Stimulated activated CD8-positive, alpha-beta memory T cell treated with anti-CD3 and anti-CD28 coated beads, Interleukin-15, amount 100 ng/mL, for 24 hours (primary cell): ENCODE measurements at places on chromosomes 7 and 10.

DNA sequence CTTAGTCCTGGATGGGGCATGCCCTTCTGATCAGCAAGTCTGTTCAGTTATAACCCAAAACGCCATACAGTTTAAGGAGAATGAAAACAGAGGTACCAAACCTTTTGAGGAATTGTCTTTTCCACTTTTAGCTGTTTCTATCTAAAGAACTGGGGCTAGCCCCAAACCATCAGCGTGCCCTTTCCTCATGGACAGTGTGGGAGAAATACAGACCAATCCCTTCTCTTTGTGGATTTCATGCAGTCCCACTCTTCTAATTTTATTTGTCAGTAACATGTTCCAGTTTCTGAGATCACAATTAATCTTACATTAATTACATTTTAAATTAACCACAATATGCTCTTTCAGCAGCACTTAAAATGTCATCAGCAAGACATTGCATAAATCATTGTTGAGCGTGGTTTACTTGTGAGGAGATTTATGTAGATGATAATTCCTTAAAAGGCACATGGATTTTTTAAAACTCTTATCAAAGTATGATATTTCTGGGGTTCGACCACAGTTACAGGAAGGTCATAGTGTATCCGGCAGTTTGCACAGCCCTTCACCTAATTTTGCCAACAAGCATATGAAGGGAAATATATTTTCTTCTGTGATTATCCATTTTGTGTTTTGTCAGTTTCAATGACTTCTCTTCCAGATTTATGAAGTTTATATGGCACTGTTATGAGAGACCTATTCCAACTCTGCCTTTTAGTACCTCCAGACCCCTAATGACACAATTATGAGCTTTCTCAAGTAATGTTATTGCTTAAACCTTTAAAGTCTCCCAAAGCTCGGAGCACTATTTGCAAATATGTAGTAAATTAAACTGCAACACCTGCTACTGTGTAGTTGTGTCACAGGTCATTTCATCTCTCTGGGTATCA lies 868.4 kb upstream of the C7orf33 start:
- no peak for DNase-seq

DNA sequence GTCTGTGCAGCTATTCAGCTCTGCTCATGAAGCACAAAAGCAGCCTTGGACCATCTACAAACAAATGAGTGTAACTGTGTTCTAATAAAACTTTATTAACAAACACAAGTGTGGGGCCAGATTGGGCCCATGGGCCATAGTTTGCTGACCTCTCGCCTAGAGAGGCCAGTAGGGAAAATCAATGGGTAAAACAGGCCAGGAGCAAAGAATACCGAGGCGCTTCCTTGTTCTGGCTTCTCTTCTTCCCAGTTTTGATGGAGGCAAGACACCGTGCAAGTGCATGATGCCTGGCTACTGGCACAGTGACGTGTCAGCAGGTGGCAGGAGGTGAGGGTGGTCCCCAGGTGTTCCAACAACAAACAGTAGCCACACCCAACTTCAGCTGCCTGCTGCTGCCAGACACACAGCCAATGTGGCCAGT lies 94.3 kb upstream of the SDK1 start:
- DNase-seq = no peak

DNA sequence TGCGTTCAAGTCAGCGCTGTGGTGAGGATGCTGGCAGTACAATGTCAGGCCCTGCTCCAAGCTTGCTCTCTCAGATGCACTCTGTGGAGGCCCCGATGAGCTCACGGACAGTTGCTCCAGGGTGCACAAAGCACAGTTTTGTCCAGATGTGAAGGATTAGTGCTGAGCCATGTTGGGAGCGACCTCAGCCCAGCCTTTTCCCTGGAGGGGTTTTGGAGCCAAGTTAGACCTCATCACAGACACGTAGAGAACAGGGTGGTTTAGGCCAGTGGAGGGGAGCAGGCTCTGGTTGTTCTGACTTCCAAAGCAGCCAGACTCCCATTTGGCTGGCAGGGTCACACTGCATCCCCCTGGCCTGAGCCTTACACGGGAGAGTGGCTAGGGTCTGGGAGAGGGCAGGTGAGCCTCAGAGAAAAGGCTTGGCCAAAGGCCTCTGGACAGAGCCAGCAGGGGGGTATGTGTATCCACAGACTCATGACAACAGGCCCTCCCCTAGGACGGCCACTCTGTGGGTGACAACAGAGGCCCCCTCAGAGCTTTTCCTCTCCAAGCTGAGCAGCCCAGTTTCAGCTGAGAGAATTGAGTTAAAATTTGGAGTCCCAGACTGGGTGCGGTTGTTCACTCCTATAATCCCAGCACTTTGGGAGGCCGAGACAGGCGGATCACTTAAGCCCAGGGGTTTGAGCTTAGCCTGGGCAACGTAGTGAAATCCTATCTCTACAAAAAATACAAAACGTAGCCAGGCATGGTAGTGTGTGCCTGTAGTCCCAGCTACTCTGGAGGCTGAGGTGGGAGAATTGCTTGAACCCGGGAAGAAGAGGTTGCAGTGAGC lies 4.7 kb downstream of the PLAC9 start:
- no peak for DNase-seq

GRCh38 chr7:143256325-143256724 lies 6.9 kb upstream of the GSTK1 start:
- DNase-seq = no peak

DNA sequence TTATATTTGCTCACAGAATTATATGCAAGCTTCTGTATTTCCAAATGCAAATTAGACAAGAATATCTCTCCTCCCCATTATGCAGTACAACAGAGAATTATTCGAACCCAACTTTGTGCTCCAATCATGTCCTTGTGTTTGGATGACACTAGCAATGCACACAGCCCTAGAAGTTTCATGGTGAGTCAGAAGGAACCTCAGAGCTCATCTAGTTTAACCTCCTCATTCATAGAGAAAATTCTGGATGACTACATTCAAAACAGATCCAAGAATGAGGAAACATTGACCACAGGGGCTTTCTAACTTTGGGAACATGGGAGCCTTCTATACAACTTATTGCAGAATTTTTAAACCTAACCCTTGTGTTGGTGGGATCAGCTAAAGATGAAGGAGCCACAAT lies 12.8 kb upstream of the ARID5B start:
- no peak for DNase-seq

- no peak for DNase-seq
Measured at GRCh38 chr7:94050046-94050445, 45.9 kb upstream of the BET1 start.

- DNase-seq = no peak
Measured at GRCh38 chr10:59873896-59874295, 32.5 kb downstream of the CCDC6 start.

DNA sequence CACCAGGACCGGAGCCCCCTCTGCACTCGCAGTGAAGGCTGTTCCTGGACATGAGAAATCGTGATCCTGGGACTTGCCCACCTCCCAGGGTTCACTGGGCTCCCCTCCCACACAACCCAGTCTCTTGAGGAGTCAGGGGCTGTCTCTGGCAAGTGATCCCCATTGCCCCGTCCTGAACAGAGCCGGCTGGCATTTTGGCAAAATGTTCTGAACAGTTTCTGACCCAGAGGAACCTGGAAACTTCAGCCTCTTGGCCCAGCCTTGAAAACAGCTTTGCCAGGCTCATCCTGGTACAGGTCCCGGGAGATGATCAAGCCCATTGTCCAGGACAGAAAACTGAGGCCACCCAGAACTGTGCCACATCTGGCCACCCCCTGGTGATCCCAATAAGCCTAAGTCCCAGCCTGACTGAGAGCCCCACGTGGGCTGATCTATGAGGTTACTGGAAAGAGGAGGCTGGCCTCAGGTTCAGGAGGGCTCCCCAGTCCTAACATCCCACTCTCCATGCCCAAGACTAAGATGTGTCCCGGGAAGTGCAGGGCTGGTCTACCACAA lies 115.7 kb downstream of the OAT start:
- no peak for DNase-seq

GRCh38 chr7:139358541-139359365 lies 941 bp upstream of the LUC7L2 start:
- DNase-seq = no peak

- DNase-seq = no peak
Measured at GRCh38 chr10:14328881-14329672, 1.6 kb downstream of the FRMD4A start.

DNA sequence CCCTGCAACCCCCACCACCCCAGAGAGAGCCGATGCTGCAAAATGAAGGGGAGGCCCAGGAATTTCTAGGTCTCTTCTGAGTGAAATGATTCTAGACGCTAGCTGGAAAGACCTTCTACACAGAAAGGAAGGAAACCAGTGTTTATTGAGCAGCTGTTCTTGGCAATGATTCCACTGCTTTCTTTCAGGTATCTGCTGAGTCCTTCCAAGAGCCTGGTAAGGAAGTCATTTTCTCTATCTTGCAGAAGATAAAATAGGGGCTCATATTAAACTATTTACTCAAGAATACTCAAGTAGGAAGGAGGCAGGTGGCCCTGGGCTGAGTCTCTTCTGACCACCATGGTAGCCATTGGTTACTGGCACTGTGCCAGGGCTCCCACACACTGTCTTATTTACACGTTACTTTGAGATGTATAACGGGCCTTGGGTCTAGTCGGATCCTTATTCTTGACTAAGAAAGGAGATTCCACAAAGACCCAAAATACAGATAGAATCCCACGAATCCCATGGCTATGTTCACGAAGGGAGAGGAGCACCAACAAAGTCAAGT lies 112.1 kb downstream of the GALNT11 start:
- DNase-seq = no peak
